Osteoblast (primary cell): ENCODE measurements at places on chromosomes 11 and 22. TPM values are rescaled to one million over a fixed set of nuclear protein-coding genes. Genes with fewer than 3 reads are reported as not detected.
A peak's percentile ranks its signal among the peaks of the same experiment; 100 is the strongest.

DNA sequence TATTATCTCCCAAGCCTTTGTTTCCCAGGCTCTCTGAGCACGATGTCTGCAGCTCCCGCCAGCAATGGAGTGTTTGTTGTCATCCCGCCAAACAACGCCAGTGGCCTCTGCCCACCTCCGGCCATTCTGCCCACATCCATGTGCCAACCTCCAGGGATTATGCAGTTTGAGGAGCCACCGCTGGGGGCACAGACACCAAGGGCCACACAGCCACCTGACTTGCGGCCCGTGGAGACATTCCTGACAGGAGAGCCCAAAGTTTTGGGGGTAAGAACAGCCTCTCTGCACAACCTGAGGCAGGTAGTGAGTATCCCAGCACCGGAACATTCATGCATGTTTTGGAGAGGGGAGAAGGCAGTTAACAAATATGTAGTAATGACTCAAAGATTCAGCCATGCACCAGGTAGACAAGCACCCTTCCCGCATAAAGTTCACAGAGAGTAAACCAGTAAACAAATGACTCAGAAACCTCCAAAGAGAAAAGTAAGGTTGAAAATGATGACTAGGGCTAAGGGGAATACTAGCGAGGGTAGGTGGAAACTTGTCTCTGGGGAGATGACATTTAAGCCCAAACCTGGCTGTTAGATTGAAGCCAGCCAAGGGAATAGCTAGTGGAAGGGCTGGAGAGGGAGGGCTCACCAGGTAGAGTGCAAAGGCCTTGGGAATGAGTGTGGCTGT is 7.2 kb downstream of the MS4A15 start:
- no peaks in the 10 kb centered on the region for H3K4me1 ChIP-seq
- no peak overlapping the region for H3K27ac ChIP-seq
- peaks cover 15% of the 10 kb centered on the region for H3K27me3 ChIP-seq
- H3K36me3 ChIP-seq = no peaks in the 10 kb centered on the region
- H3K4me3 ChIP-seq = no peak overlapping the region

DNA sequence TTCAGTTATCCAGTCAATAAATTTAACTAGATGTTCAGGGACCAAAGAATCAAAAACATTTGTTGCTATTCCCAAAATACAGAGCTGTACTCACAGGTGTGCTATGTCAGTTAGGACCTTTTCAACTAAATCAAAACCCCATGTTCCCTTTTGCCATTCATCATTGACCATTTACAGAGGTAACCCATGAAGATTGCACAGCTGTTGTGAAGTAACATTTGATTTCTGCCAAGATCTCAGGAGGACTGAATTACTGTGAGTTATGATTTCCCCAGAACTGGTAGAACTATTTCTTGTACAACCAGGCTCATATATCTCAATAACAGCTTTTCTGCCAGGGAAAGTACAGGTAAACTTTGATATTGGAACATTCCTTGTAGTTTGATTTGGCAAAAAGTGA is 131.1 kb upstream of the FIBIN start:
- no peak for DNase-seq
- no peaks in the 10 kb centered on the region for H3K4me1 ChIP-seq
- H3K27me3 ChIP-seq = no peaks in the 10 kb centered on the region
- H3K36me3 ChIP-seq = no peaks in the 10 kb centered on the region

GRCh38 chr11:93783765-93784144 is 327 bp upstream of the MED17 start:
- peaks cover 3% of the 10 kb centered on the region for H3K36me3 ChIP-seq
- H3K27me3 ChIP-seq = no peaks in the 10 kb centered on the region
- peaks cover 21% of the 10 kb centered on the region for H3K4me1 ChIP-seq
- H3K4me3 ChIP-seq = peak overlapping the region; percentile 100

The DENND5A gene
- 176 and 183 TPM in 2 replicates for total RNA-seq

DNA sequence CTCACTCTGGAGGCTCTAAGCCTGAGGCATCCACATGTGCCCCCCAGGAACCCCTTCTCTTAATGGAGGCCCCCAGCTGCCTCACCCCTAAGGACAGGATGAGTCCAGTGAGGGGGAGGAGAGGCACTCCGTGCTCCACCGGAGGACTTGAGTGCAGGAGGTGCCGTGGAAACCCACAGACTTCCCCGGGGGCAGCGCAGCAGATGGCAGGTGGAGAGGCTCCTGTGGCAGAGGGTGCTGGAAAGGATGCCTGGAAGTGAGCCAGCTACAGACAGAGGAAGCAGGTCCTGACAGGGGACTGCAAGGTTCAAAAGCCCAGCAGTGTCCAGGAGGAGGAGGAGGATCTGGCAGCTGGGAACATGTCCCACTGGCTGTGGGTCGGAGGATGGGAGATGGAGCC is 1384.0 kb downstream of the TBC1D22A start:
- H3K27me3 ChIP-seq = no peaks in the 10 kb centered on the region
- H3K4me1 ChIP-seq = no peaks in the 10 kb centered on the region
- no peak overlapping the region for H3K4me3 ChIP-seq
- DNase-seq = no peak

The SHANK3 gene
- 0.36 and 0.59 TPM in 2 replicates for total RNA-seq

The KRTAP5-2 gene
- not detected in 2 replicates for total RNA-seq

DNA sequence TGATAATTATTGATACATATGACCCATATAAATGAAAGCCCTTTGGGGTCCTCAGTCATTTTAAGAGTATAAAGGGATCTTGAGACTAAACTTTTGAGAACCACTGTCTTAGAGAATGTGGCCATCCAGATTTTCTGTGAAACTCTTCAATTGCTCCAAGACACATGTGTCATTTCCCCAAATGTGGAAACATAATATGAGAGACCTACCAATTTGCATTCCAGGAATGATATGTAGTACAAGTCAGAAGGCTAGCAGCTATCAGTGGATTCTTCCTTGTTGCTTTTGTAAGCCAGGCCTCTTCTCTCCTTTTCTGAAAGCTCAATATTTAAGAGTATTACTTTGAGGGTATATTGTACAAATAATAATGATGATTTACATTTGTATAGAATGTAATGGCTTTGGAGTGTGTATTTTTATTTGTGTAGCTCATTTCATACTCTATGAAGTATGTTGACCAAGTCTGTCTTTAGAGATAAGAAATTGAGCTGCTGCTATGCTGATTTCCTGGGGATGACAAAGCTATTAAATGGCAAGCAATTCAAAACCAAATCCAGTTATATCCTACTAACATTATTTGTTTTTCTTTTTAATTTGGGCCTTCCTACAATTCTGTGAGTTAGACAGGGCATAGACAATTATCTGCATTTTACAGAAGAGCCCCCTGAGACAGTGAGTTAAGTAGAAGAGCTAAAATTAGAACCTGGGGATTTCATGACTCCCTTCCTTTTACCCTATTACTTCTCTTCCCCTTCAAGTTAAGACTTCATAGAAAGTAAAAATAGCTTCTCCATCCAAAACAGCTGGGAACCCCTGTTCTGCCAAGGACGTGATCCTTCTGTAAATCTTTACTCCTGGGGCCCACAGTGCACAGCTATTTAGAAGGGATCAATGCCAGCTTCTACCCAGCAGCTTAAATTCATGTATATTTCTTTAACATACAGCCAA is 131.9 kb downstream of the WNT11 start:
- peak; percentile 69 for DNase-seq
- no peak overlapping the region for H3K4me3 ChIP-seq
- no peaks in the 10 kb centered on the region for H3K36me3 ChIP-seq
- peaks cover 36% of the 10 kb centered on the region for H3K4me1 ChIP-seq
- no peaks in the 10 kb centered on the region for H3K27me3 ChIP-seq

- no peaks in the 10 kb centered on the region for H3K27me3 ChIP-seq
- peak overlapping the region; percentile 54 for H3K27ac ChIP-seq
- H3K36me3 ChIP-seq = no peaks in the 10 kb centered on the region
Measured at GRCh38 chr22:31241200-31241599, 29.1 kb downstream of the LIMK2 start.

DNA sequence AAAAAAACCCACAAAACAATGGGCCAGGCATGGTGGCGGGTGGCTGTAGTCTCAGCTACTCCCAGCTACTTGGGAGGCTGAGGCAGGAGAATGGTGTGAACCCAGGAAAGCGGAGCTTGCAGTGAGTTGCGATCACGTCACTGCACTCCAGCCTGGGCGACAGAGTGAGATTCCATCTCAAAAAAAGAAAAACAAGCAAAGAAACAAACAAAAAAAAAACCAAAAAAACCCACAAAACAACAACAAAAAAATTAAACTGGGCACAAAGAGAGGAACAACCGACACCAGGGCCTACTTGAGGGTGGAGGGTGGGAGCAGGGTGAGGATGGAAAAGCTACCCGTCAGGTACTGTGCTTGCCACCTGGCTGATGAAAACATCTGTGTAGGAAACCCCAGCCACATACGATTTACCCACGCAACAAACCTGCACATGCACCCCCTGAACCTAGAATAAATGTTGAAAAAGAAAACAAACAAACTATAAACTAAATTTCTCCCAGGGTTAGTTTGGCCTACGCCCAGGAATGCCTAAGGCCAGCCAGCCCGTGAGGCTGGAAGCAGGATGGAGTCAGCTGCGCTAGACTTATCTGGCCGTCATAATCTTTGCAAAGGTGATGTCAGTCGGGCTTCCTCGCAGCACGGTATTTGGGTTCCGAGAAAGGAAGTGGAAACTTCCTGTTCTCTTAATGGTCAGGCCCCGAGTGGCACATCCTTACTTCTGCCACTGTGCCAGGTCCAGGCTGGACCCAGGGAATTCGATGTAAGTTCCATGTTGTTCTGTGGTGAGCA is 21.9 kb upstream of the CYB5R3 start:
- H3K4me1 ChIP-seq = peaks cover 11% of the 10 kb centered on the region
- no peaks in the 10 kb centered on the region for H3K27me3 ChIP-seq
- H3K4me3 ChIP-seq = no peak overlapping the region

GRCh38 chr22:43094085-43094484 is 4.9 kb upstream of the TTLL1 start:
- DNase-seq = peak; percentile 72
- no peak overlapping the region for H3K27ac ChIP-seq
- H3K27me3 ChIP-seq = peaks cover 3% of the 10 kb centered on the region
- H3K36me3 ChIP-seq = no peaks in the 10 kb centered on the region
- no peaks in the 10 kb centered on the region for H3K4me1 ChIP-seq
